Activated gamma-delta T cell treated with Interleukin-2 at 50 U/mL for 16 hours (primary cell): ENCODE measurements at places on chromosomes 11 and 22.

DNA sequence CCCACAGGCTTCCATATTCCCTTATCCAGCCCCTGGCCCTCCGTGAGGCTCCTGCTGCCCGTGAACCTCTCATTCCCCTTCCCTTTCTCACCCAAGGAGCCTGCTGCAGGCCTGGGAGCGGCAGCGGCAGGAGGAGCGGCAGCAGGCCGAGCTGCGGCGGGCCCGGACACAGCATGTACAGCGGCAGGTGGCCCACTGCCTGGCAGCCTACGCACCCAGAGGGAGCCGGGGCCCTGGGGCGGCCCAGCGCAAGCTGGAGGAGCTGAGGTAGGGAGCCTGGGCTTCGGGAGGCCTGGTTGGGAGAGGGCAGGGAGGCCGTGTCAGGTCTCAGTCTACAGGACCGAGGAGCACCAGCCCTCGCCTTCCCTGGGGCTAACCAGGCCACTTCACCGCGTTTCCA lies 8.1 kb upstream of the SART1 start:
- DNase-seq = no peak

DNA sequence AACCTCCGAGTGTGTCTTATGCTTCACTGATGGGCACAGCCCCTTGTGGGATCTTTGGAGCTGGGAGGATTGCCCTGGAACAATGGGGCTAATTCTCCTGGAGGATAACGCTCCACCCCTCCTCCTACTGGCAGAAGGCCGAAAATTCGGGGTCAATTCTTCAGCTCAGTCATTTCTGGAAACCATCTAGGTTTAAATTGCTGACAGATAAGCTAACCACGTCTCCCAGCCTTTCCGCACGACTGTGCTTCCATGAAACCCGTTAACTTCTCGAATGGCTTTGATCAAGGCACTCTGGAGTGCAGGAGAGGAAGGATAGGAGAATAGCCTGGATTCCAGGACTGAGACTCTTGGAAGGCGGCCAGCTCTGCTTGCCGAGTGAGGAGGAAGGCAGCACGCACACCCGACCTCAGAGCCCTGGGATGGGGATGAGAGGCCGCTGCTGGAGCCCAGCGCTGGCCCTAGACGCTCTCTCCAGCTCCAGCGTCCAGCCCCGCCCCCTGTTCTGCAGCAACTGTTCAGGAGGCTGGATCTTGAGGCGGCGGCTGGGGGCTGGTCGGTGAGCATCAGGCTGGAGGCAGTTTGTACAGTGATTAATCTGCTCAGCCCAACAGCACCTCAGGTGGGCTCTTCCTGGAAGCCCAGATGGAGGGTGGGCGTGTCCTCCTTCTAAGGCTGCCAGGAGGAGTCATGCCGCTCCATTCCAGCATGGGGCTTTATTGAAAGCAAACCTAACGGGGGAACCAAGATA lies 176.7 kb upstream of the NCAM1 start:
- no peak for DNase-seq

GRCh38 chr11:118009864-118010737 lies 23.9 kb downstream of the IL10RA start:
- DNase-seq = no peak

DNA sequence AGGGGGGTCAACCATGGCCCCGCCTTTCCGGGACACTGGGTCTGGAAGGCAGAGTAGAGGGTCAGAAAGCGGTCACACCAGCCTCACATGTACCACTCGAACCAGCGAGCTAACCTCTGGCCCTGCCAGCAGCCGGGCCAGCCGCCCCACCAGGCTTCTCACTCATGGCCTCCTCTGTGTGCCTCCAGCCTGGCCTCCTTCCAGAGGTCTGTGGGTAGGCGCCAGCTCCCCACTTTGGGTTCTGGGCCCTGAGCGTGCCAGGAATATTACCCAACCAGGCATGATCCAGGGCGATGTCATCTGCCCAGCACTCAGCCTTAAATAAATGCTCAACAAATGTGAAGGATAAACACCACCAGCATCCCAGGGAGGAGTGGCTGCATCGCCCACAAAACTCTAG lies 5.8 kb downstream of the SCUBE1 start:
- no peak for DNase-seq

- DNase-seq = peak; percentile 47
These were observed 24.4 kb downstream of the RTN4R start for GRCh38 chr22:20243537-20244249.

GRCh38 chr11:61820174-61820573 lies 3.4 kb upstream of the FADS1 start:
- DNase-seq = no peak
